ENCODE measurements at places on chromosomes 3 and 15. TPM values are rescaled to one million over a fixed set of nuclear protein-coding genes. Genes with fewer than 3 reads are reported as not detected.

DNA sequence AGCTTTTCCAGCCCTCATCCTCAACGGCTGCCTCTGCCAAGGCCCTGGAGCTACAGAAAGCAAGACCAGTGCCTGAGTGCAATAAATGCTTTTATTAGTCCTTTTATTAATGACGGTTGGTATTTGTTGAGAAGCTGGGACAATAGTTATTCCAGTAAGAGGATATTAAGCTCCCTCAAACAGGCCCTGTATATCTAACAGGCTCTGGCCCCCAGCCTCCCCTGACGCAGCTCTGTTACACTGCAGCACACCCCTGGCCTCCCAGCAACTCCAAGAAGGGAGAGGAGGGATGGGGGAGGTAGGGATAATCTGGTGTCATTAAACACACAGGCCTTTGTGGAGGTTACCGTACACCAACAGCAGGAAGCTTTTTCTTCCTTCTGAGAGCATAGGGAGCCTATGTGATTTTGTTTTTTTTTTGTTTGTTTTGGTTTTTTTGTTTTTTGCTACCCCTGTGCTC lies 30.8 kb upstream of the MAGEF1 start:
- no peak for DNase-seq

- DNase-seq: no peak
Observed at GRCh38 chr15:71806452-71806931, 3.9 kb upstream of the NR2E3 start.

- no peak for DNase-seq
Observed at GRCh38 chr3:123782488-123782887, 101.6 kb downstream of the MYLK start.

GRCh38 chr3:33092496-33093254 lies 4.3 kb downstream of the GLB1 start:
- DNase-seq: no peak

GRCh38 chr3:142863010-142863817 lies 25.7 kb downstream of the PCOLCE2 start:
- DNase-seq: no peak

DNA sequence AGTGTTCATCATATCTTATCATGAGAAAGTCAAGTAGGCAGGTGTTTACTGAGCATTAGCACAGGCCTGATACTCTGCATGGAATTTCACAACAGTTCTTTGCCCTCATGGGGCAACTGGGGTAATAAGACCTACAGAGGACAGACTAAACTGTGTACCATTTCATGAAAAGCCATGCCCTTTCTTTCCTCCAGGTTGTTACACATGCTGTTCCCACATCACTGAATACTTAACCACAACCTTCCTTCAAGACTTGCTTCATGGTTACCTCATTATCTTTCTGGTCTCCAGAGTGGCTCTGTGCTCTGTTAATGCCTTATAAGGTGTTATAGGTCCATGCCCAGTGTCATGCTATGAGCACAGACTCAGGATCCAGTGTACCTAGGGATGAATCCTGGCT lies 28.2 kb upstream of the RSL24D1 start:
- DNase-seq: no peak

- DNase-seq: no peak
Observed at GRCh38 chr3:69699183-69699582, 40.1 kb upstream of the MITF start.

- no peak for DNase-seq
Observed at GRCh38 chr15:98785807-98786621, 137.7 kb downstream of the IGF1R start.

DNA sequence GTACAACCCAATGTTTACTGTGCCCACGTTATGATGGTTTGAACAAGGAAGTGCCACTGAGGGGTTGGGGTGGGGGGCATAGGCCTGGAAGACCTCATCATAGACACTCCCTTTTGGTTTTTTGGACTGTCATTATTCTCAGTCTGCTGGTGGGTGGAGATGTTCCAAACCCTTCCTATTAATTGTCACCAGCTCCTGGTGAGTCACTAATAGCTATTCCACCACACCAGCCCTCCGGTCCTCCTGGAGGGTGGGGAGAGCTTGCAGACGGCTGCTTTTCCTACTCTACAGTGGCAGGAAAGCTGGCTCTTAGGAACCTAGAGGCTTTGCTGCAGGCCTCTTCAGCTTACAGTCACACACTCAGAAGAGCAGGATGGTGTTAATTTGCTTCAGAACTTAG lies 9.0 kb upstream of the COPG1 start:
- DNase-seq: peak; percentile 26

DNA sequence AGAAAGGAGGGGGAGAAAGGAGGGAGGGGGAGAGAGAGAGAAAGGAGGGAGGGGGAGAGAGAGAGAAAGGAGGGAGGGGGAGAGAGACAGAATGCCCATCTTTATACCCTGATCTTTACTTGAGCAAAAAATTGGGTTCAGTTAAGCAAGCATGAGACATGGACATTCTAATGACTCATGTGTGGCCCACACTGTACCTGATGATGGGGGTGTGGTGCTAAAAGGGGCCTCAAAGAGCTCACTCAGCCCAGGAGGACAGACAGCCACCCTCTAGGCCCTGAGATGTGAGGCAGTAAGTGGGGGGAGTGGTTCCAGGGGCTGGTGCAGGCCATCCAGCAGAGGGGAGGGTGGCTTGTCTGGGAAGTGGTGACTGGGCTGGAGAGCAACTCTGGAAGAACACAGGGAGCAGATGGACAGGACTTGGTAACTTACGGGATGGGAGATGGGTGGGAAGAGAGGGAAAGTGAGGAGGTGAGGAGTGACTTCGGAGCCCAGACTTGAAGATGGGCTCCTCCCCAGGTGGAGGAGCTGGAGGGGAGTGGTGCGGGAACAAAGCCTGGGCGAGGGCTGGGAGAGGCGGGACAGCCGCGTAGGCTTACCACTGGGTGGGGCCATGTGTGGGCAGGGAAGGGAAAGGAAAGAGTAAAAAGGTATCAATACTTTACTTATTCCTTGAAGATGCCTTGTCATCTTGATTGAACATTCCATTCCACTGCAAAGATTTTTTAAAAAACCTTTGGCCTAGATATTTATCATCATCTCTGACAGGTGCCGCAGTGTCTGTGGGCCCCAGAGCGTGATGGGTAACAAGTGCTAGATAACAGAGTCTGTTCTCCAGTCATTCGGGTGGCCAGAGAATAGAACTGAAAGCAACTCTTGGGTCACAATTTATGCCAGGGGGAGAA lies 32.3 kb downstream of the TSPAN3 start:
- no peak for DNase-seq

DNA sequence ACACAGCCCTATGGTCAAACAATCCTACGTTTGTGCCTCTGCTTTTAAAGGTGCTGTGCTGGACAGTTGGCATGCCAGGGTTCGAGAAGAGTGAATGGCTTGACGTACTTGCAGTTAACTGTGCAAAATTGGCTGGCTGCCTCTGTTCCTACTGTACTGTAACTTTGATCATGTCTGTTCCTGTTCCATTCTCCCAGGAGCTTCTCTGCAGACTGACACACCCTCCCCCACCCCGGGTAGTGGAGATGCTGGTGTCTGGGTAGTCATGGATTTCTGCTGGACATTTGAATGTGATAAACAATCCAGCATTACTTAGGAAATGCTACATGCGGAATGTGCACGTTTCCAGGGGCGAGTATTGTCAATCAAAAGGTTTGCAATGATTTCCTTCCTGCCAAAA lies 6.5 kb upstream of the VILL start:
- DNase-seq: no peak

GRCh38 chr3:126487151-126487771 lies 11.6 kb upstream of the ZXDC start:
- no peak for DNase-seq

GRCh38 chr3:114866430-114866829 lies 280.7 kb downstream of the ZBTB20 start:
- no peak for DNase-seq

DNA sequence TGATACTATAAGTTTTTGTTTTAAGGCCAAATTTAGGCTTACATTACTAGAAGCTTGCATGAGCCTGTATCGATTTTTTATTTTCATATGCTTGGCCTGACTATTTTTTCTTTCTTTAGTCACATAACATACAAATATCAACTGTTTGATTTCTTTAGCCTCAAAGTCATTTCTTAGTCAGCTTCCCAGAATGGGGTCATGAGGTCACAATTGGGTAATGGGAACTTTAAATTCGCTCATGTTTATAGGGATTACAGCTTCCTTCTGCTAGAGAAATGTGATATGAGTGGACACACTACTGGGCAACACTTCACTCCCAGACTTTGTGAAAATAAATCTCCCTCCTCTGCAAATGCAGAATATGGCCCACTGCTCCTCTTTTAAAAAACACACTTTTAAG lies 9.1 kb upstream of the TIPARP start:
- no peak for DNase-seq

GRCh38 chr3:196660381-196661166 lies 21.1 kb downstream of the NRROS start:
- DNase-seq: peak; percentile 61

DNA sequence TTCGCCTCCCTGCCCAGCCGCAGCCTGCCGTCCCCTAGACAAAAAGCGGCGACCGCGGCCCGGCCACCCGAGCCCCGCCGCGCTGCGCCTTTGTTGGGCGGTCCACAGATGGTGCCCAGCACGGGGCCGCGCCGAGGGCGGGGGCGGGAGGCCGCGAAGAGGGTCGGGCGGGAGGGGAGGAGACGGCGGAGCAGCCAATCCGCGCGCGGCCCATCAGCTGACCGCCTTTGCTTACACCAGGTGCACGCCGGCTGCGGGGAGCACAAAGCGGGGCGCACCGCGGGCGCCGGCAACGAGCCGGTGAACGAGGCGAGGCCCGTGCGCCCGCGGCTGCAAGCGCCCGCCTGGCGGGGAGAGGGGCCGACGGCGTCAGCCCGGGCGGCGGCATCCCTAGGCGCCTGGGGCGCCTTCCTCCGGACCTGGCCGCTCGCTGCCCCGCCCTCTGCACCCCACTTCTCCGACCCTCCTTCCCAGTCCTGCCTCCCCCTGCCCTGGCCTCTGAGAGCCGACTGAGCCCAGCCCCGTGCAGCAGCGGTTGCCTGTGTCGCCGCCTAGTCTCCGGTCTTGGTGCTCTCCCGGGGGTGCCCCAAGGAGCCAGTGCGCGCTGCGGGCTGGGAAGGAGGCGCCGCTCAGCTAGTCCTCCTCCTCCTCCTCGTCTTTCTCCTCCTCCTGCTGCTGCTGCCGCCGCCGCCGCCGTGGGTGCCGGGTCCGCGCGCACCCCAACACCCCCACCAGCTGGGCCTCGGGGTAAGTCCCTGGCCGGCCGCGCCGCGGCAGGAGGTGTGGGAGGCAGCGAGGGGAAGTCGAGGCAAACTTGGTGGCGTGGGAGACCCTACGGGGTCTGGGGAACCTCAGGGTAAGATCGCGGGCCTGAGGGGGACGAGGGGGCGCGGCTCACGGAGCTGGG lies at the start of gene LRRN1:
Gene LRRN1, plus strand, starts transcription at position 259 of the 907 bp plus-strand sequence. CDS start 45,211 bp downstream, outside the sequence.
- DNase-seq: no peak

GRCh38 chr3:129961141-129961541 lies 13.4 kb upstream of the TRH start:
- DNase-seq: no peak

DNA sequence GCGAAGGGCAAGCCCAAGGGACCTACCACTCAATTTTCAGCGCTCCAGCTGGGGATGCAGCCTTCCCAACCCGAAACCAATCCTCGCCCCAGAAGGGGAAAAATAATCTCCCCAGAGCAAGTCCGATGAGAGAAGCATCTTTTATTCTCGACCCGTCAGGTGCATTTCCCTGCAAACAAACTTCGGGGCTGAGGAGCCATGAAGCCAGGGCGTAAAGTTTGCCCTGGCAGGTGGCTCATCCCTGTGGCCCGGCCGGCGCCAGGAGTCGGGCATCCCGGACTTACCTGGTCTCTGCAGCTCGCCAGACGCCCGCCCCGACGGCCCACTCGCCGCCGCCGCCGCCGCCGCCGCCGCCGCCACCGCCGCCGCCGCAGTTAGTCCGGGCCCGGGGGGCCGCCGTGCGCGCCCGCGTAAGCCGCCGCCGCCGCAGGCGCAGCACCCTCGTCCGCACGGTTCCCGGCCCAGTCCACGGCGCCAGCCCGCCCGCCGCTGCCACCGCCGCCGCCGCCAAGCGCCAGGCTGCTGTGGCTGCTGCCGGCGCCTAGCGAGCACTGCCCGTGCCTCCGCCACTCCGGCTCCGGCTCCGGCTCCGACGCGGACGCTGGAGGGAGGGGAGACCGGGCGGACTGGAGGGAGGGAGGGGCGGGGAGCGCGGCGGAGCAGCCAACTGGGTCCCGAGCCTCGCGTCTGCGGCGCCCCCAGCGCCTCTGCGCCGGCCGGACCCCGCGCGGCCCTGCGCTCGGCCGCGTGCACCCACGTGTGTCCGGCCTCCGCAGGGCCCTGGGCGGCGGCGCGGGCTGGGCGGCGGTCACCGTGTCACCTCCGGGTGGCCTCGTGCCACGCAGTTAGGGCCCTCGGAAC lies at the start of gene CNTN3:
Gene CNTN3, minus strand, starts transcription at position 553 of the 861 bp plus-strand sequence. CDS start 93,547 bp downstream, outside the sequence.
- DNase-seq: no peak

DNA sequence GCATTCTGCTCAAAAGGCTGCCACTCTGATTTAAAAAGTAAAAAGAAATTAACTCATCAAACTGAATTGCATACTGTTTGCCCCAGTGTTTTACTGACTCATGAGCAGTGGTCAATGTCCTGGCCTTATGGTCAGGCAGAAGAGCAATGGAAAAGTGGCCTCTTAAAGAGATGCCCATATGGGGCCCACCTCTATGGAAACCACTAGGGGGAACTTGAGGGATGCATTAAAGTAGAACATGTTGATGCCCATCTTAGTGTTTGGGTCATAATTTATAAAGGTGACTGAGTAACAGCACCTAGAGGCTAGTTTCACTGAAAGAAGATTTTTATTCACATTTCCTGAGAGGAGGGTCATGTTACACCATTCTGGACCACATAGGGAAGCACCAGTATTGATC lies 66.5 kb upstream of the RNU6-1 start:
- DNase-seq: no peak

DNA sequence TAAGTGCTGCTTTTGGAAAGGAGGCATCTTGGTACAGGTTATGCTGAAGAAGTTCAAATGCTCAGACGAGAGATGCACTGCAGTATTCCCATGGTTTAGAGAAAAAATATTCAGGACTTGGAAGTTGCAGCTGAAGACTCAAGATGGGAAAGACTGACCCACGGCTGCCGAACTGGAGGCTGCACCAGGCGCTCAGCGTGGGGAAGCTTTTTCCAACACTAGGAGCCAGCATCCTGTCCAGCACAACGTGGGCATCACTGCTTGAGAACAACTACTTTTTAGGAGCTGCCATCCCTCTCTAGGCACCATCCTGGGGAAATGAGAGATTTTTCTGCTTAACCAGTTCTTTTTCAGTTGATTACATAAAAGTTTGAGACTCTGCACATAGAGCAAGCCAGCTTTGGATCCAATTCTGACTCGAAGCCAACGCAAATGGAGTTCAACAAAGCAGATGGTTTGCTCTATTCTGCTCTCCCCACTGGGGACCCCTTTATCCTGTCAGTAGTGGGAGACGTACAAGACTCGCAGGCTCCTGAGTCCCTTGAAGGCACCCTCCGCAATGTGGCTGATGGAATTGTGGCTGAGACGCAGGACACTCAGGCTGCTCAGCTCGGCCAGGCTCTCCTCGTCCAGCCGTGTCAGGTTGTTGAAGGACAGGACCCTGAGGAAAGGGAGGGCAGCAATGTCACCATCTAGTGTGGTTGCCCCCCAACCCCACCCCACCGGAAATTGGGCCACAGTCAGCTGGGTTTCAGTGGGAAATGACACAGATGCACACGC lies 93.8 kb downstream of the LRIG1 start:
- DNase-seq: no peak

- DNase-seq: no peak
Observed at GRCh38 chr15:82111918-82112317, 66.1 kb upstream of the MEX3B start.

ST8SIA2 gene
- not detected for total RNA-seq

CD86 gene
- total RNA-seq: not detected

TNFAIP8L3 gene
- total RNA-seq: 3.6 TPM

TICRR gene
- total RNA-seq: 15.2 TPM

GNAT1 gene
- not detected for total RNA-seq

ASB14 gene
- total RNA-seq: not detected

RASL12 gene
- total RNA-seq: not detected

CEMIP gene
- total RNA-seq: 7.3 TPM
